GF-D8 (cell line): ENCODE measurements at places on chromosomes 12 and 14.

DNA sequence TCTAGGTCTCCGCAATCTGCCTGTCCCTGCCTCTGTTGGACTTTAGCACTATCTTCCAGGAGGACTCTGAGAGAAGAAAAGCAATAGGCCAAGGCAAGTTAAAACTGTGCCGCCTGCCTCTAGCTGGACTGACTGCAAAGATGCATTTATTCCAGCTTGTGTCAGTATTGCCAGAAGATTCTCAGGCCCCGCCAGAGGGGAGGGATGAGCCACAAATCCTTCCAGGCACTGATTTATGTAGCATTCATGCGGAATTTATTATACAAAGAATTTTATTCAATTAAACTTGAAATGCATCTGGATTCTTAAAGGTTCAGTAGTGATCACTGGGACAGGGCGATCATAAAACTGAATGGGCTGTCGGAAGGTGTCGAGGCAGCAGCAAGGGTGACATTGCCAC lies 19.8 kb downstream of the MMAB start:
- DNase-seq, result no peak

DNA sequence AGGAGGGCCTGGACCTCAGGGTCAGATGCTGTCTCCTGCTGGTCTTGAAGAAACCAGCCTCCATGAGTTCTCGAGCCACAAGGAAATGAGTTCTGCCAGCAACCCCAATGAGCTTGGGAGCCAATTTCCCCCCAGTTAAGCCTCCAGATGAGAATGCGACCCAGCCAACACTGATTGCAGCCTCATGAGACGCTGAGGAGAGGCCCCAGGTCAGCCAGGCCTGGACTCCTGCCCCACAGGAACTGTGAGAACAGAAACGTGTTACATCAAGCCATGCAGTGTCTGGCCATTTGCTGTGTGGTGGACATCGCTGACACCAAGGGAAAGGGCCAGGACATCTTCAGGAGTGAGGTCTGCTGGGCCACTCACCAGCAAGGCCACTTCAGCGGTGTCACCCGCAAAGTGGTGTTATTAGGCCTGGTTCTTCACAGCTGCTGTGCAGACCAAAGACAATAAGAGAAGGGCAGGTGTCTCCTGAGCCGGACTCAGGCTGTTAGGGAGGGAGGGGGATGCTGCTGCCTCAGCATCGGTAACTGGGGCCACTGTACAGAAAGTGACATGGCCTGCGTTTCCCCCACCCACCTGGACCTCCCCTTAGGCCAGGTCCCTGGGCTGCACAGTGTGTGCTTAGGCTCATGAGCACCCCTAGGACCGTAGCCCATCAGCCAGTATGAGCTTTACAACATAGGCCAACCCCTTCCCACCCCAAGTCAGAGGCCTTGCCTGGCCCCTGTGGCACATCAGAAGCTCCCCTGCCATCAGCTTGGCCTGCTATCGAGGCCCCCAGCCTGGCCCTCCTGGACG lies 272.4 kb upstream of the RTL1 start:
- DNase-seq, result no peak

GRCh38 chr12:96258104-96258961 lies 64.2 kb downstream of the ELK3 start:
- DNase-seq, result no peak

DNA sequence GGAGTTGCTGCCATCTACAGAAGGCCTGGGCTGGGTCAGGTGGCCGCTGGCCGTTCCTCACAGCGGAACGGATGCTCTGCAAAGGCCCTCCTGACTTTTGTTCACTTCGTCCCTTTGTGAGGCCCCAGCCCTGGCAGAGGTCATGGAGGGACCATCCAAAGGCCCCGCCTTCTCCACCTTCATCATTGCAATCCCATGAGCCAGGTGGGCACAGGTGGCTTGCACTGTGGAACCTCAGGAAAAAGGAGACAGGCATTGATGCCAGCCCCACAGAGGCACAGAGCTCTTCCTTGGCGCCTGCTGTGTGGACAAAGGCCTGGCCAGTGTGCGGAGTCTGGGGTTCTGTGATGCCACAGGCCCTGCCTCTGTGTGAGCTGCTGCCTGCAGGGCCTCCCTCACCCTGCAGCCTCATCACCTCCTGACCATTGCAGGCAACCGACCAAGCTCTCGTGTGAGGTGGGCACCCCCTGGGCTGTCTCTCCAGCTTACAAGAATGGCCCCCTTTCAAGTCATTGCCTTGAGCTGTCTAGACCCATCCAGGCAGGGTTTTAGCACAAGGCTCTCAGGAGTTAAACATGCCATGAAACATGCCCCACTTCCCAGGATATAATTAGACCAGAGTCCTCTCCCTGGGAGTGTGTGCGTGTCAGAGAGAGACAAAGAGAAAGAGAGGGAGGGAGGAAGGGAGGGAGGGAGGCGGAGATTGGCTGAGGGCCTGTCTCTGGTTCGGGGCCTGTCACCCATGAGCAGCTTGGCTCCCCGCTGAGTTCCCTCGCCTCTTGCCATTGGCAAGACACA lies 19.3 kb downstream of the NFKBIA start:
- no peak for DNase-seq

- DNase-seq, result no peak
Measured at GRCh38 chr12:129871991-129872972, 31.5 kb downstream of the TMEM132D start.

DNA sequence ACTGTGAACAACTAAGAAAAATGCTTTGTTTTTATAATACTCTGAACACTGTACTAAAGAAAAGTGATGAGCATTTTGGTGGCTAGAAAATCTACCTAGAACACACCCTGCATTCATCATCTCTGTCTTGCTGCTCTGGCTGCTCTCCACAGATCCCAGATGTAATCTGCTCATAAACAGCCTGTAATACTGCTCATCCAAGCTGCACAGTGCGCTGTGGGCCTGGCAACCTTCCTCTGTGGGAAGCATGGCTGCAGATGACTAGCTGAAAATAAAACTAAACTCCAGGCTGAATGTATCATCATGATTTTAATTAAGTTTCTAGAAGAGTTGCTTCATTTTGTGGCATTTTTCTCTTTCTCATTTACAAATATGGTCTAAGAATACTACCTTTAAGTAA lies 200.7 kb downstream of the SLC2A13 start:
- no peak for DNase-seq

GRCh38 chr12:25960961-25961360 lies 2.5 kb downstream of the RASSF8 start:
- DNase-seq, result no peak

GRCh38 chr12:7497661-7498060 lies 5.9 kb downstream of the CD163 start:
- no peak for DNase-seq

- no peak for DNase-seq
Measured at GRCh38 chr12:126419131-126419530, 1353.9 kb downstream of the AACS start.

- no peak for DNase-seq
Measured at GRCh38 chr12:23424685-23425084, 524.8 kb downstream of the SOX5 start.

GRCh38 chr14:24367514-24368211 lies at the start of gene NFATC4:
Gene NFATC4 (plus strand): TSS chr14:24368184. CDS start chr14:24368341, 157 bp downstream.
- DNase-seq, result no peak

DNA sequence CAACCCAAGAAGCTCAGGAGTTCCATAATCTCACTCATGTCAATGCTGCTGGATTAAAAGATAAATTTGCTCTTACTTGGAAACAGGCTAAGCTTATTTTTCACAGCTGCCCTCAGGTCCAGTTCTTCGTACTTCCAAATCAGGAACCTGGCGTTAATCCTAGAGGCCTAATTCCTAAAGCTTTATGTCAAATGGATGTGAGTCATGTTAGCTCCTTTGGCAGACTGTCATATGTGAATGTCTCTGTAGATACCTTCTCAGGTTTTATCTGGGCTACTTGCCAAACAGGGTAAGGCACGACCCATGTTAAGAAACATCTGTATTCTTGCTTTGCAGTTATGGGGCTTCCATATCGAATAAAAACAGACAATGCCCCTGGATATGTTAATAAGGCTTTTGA lies 504.6 kb downstream of the ALG10 start:
- DNase-seq, result no peak

GRCh38 chr14:52032204-52032801 lies 36.6 kb downstream of the NID2 start:
- DNase-seq, result no peak

DNA sequence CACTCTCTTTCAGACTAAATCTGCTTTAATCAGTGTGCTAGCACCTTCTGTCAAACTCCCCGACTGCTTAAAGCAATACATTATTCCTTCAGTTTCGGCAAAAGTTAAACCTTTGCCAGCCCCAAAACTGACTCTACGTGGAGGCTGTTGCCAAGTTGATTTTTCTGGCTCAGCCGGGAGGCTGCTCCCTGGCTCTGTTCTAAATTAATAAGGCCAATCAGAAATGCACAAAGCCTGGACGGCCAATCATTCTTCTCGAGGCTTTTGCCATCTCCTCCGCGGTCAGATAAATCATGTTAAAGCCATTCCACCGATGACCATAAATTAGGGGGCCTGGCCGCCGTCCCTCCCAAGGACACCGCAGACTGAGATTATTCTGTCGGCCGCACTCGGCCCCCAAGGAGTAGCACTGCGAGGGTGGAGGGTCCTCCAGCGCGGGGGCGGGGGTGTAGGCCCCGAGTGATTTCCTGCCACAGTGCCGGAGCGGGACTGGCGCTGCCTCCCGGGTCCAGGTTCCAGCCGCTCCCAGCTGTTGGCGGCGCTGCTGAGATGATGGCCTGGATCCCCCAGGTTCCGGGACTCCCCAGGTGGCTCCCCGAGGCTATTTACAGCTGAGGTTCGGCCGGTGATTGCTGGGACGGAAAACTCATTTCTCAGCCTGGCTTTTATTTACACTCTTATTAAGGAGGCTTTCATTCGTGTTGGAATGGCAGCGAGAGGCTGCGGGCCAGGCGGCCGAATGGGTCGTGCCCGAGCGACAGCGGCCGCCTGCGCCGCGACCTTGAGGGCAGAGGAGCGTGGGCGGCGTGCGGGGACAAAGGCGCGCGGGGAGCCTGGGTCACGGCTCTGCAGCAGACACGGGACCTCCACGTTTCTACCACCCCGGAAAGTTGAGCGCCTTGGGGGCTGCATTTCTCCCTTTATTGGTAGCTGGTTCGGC lies 165.1 kb downstream of the MON2 start:
- DNase-seq, result no peak

- DNase-seq, result no peak
Measured at GRCh38 chr12:34348836-34349672, 326.8 kb downstream of the ALG10 start.

DNA sequence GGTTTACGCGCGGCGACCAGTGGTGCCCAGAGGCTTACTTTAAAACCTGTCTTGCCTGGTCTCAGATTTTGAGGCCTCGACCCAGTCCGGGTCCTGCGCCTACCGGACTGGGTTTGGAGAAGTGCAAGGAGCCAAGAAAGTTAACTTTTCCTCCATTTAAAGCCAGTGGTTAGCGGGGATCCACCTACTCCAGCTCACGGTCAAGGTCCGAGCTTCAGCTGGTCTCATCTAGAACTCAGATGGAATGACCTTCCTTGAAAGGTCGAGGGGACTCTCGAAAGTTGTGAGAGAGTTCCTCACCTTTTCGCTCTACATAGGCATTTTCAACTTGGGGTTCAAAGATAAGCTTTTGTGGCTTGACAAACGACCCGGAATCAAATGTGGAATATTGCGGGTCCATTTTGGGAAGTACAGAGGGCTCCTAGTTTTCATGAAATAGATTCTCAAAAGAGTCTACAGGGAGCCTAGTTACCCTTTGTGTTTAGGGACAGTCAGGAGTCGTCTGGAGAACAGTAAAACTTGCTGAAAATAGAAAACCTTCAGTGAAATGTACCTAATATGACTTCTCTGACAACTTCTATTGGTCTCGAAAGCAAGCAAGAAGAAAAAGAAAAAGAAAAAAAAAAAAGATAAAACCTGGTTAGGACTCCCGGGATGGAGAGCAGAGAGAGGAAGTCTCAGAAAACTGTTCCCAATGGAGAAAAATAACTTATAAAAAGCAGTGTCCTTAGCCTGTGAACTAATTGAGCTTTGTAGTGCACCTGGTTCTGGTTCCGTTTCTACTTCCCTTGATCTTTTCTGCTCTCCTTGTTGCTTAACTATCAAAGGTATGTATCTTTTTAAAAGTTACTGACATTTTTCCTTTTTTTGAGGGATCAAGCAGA lies 1.4 kb downstream of the KCNMB4 start:
- DNase-seq, result no peak

- DNase-seq, result no peak
Measured at GRCh38 chr14:69713209-69713781, 53.6 kb upstream of the SRSF5 start.

DNA sequence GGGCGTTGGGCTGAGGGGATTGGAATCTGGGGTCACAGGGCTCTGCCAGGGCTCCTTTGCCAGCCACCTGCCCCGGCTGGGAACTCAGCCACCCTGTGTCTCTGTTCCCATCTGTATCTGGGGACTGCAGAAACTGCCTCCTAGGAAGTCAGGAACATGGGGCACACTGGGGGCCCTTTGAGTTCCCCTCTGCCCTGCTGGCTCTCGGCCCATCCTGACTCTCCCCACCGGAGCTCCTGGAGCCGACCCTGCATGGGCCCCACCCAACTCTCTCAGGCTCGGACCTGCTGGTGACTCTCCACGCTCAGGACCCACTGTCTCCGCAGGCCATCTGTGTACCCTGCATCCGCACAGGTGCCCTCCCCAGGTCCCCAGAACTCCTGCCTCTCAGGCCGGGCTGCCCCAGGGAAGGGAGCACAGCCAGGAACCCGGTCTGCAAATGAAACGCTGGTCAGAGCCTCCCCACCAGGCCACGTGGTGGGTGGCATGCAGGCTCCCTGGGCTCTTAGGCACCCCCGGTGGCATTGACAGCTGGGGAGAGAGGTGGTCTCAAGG lies 82.8 kb downstream of the KIF26A start:
- DNase-seq, result no peak

DNA sequence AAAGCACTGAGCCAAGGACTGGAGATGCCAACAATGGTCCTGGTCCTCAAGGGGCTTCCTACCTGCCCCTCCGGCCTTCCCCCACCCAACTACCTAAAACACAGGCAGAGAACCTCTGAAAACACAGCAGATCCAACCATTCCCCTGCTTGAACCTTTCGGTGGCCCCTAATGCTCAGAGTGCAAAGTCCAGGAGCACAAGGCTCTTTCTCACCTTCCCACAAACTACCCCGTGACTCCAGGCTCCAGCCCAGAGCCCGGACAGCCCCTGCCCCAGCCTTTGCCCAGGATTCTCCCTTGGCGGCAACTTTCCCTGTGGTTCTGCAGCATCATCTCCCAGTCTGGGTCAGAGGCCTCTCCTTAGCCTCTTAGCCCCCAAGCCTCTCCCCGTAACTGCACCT lies 1.6 kb upstream of the CD9 start:
- DNase-seq, result no peak

- DNase-seq, result no peak
Measured at GRCh38 chr12:63480186-63480585, 188.1 kb downstream of the DPY19L2 start.

GRCh38 chr12:53564941-53565340 lies 57.7 kb upstream of the NPFF start:
- no peak for DNase-seq

DNA sequence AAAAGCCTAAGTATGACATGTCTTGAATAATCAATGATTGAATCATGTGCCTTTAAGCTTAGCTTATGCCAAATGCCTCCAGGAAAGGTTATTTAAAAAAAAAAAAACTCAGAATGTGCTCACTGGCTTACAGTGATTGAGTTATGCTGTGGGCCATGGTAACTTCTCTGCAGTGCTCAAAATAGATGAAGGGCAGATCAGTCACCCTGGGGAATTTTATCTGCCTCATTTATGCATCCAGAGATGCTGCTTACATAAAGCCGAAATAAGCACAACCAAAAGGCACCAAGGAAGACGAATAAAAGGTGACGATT lies 118.7 kb upstream of the MDM1 start:
- DNase-seq, result no peak

GRCh38 chr12:124740691-124741137 lies 123.0 kb downstream of the SCARB1 start:
- DNase-seq, result peak; percentile 17

GRCh38 chr12:4435537-4435936 lies 10.1 kb downstream of the FGF6 start:
- no peak for DNase-seq
